Liver (tissue), 10 donors: ENCODE measurements at places on chromosomes 7 and 10. TPM values are rescaled to one million over a fixed set of nuclear protein-coding genes. Genes with fewer than 3 reads are reported as not detected.
A peak's percentile ranks its signal among the peaks of the same experiment; 100 is the strongest.

GRCh38 chr10:132173185-132173584 is 13.6 kb upstream of the DPYSL4 start:
- DNase-seq: no peak
- H3K4me1 ChIP-seq: no peaks in the 10 kb centered on the region
- no peak overlapping the region for H3K4me3 ChIP-seq

DNA sequence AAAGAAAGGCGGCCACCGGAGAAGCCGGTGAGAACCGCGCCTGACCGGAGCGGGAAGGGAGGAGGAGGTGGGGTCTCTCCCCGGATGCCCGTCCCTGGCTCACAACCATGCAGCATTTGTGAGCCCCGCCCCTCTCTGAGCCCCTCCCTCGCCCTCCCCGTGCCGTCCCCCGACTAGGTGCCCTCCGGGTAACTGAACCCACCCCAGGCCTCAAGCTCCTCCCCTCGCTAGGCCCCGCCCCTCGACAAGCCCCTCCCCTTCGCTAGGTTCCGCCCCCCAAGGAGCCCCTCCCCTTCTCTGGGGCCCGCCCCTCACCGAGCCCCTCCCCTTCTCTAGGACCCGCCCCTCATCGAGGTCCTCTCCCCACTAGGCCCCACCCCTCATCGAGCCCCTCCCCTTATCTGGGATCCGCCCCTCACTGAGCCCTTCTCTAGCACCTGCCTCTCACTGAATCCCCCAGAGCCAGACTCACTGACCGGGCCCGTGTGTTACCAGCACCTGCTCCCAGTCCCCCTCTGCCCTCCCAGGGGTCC is 42.2 kb upstream of the HSPB1 start:
- peak overlapping the region; percentile 42 for H3K4me3 ChIP-seq
- no peaks in the 10 kb centered on the region for H3K36me3 ChIP-seq
- H3K27me3 ChIP-seq: no peaks in the 10 kb centered on the region
- no peaks in the 10 kb centered on the region for H3K4me1 ChIP-seq
- DNase-seq: peak; percentile 54
- H3K27ac ChIP-seq: no peak overlapping the region

DNA sequence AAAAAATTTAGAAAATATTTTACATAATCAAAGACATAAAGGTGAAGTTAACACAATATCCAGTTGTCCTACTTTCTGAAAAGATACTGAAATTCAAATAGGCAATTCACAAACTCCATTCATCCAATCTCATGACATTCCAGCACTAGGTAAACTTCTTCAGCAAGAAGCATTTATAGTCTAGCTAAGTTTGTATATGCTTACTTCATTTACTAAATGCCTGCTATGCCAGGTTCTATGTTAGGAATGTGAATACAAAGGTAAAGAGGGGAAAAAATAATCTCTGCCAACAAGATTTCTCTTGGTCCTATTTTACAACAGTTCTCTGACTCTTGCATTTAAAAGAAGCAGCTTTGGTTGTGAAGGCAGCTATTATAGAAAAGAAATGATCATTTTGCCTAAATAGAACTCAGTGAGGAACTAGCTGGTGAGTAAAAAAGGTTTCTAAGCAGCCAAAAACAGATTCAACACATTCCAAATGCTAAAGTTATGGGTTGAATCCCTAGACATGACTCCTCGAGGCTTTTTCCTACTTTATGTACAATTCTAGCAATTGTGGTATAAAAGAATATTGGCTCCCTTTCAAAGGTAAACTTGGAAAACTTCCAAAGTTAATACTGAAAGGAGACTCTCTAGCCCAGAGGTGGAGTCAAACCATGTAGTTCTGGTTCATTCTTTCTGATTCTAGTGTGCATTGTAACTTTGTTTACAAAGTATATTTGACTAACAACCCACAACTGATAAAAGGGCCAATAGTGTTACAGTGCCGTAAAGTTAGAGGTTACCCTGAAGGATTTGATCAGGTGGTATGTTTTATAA is 30.9 kb upstream of the KLHL7 start:
- H3K4me1 ChIP-seq: no peaks in the 10 kb centered on the region
- H3K27ac ChIP-seq: no peak overlapping the region
- no peak overlapping the region for H3K4me3 ChIP-seq
- no peaks in the 10 kb centered on the region for H3K36me3 ChIP-seq

DNA sequence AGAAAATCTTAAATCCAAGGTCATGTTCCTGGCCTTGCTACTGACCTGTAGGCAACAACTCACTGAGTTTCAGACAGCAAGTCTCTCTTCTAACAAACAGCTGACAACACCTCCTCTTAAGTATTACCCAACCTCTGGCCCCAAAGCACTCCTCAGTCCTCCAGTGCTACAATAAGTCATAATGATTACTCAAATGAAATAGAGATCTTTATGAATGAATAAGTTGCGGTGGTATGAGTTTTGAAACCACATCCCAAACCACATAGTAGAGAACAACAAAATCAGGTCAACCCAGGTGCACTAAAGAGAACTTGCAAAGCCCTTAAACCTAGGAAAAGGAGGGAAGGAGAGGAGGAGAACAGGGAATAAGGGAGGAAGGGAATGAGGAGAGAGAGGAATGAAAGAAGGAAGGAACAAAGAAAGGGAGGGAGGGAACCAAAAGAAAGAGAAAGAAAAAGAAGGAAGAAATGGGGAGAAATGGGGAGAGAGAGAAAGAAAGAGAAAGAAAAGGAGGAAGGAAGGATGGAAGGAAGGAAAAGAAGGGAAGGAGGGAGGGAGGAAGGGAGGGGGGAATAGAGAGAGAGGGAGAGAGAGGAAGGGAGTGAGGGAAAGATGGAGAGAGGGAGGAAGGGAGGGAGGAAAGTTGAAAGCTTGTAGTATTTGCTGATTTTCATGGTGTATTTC is 142.8 kb upstream of the CALCR start:
- no peak overlapping the region for H3K4me3 ChIP-seq
- no peak for DNase-seq
- H3K27me3 ChIP-seq: no peaks in the 10 kb centered on the region
- H3K4me1 ChIP-seq: no peaks in the 10 kb centered on the region
- no peak overlapping the region for H3K27ac ChIP-seq
- no peaks in the 10 kb centered on the region for H3K36me3 ChIP-seq

DNA sequence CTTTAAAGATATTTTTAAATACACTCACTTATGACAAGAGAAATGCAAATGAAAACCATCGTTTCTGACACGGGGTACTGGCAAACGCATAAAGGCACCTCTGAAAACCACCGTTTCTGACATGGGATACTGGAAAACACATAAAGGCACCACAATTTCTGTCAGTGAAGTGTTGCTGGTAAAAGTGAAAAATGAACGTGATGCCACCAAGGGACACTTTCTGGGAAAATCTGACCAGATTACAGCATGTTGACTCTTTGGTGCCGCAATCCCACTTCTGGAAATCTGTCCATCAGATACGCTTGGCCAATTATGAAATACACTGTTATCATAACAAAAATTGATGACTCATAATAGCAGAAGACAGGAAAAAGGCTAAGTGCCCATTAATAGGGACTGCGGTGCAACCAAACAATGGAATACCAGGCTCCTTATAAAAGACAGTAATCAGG is 131.7 kb downstream of the ZMYND11 start:
- no peak overlapping the region for H3K4me3 ChIP-seq
- H3K27me3 ChIP-seq: no peaks in the 10 kb centered on the region
- H3K36me3 ChIP-seq: no peaks in the 10 kb centered on the region
- H3K4me1 ChIP-seq: no peaks in the 10 kb centered on the region

GRCh38 chr7:150962553-150963399 is 15.3 kb downstream of the KCNH2 start:
- H3K36me3 ChIP-seq: no peaks in the 10 kb centered on the region
- no peak overlapping the region for H3K4me3 ChIP-seq
- peak; percentile 74 for DNase-seq

DNA sequence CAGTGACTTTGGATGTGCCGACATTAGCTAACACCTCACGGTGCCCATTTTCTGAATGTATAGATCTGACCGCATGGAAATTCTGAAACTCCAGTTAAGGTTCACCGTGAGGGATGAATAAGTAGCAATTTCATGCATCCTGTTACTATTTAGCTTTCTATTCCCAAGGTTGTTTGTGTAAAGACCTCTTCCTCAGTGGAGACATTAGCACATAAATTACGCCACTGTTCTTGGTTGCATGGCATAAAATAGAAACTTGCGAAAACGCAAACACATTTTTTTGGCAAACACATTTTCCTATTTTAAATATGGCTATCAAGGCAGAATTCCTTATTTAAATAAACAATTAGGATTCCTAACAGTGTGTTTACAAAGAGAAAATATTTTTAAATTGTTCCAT is 36.5 kb downstream of the DENND2A start:
- no peak for DNase-seq
- H3K4me1 ChIP-seq: peaks cover 2% of the 10 kb centered on the region
- H3K27ac ChIP-seq: no peak overlapping the region
- H3K36me3 ChIP-seq: no peaks in the 10 kb centered on the region
- no peak overlapping the region for H3K4me3 ChIP-seq

DNA sequence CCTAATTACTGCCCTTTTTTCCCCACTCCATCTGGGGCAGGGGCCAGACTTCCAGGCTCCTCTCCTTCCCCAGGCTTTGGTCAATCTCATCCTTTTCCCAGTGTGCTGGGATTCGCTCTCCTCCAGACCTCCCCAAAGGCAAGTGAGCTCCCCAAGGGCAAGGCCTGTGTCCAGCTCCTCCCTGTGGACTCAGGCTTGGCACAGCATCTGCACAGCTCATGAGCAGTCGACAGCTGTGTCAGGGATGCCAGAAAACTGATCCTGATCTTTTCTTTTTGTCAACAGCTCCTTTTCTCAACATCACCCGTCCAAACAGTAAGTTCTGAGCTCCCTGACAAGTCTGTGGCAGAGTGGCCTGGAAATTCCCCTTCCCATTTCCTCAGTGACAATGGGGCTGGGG is 67.1 kb downstream of the C10orf120 start:
- DNase-seq: no peak
- no peak overlapping the region for H3K27ac ChIP-seq
- H3K36me3 ChIP-seq: no peaks in the 10 kb centered on the region
- no peak overlapping the region for H3K4me3 ChIP-seq
- no peaks in the 10 kb centered on the region for H3K4me1 ChIP-seq

- no peak for DNase-seq
- H3K4me3 ChIP-seq: no peak overlapping the region
- H3K36me3 ChIP-seq: no peaks in the 10 kb centered on the region
- H3K27ac ChIP-seq: no peak overlapping the region
These were observed 47.2 kb downstream of the DNAJC12 start for GRCh38 chr10:67790534-67791408.

ELFN1 gene
- polyA plus RNA-seq: 3.5 TPM
